Fibroblast of the conjunctiva (primary cell): ENCODE measurements at places on chromosomes 2 and 18.

GRCh38 chr2:216243026-216243425 lies 129.3 kb downstream of the MARCHF4 start:
- DNase-seq, result no peak

- DNase-seq, result no peak
These were observed 2.8 kb downstream of the ABCB6 start for GRCh38 chr2:219215871-219216534.

- DNase-seq, result no peak
These were observed 77.9 kb upstream of the DOCK10 start for GRCh38 chr2:225120186-225120585.

DNA sequence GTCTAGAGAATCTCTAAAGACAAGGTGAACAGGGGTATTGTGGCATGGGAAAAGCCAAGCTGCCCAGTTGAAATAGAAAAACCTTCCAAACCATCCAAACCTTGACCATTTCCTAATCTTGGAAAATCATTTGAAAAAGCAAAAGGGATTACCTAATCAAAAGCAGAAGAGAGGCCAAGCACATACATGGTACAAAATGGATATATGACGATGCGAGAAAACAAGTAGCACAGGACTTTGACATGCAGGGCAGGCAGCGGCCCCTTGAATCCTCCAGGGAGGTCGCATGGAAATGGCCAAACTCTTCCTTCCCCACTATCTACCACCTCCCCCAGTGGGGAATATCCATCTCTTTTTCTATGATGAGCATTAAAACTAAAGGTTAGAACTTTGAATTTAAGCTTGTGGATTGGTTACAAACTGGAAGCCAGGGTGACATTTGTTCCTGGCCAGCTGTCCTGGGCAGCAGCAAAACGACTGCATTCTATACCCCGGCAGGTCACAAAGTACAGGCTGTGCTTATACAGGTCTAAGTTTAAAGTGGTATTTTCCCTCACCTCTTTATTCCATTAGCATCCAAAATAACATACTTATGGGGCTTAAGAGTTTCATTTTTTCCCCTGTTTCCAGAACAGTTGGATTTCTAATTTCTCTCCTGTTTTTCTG lies 24.7 kb downstream of the MYOM1 start:
- no peak for DNase-seq
